Left kidney (tissue), 8 donors: ENCODE measurements at places on chromosomes 1 and 21. TPM values are rescaled to one million over a fixed set of nuclear protein-coding genes. Genes with fewer than 3 reads are reported as not detected.

The MANEAL gene
- 3.6 TPM for polyA plus RNA-seq

The S100A12 gene
- polyA plus RNA-seq, result not detected

GRCh38 chr1:171919891-171920887, 78.9 kb downstream of the DNM3 start:
- DNase-seq, result no peak

GRCh38 chr1:248152056-248152827, 7.3 kb downstream of the OR2M5 start:
- no peak for DNase-seq
